ENCODE measurements at places on chromosomes 1 and 21.

- DNase-seq: no peak
These were observed 118.3 kb downstream of the CNIH3 start for GRCh38 chr1:224734261-224734935.

DNA sequence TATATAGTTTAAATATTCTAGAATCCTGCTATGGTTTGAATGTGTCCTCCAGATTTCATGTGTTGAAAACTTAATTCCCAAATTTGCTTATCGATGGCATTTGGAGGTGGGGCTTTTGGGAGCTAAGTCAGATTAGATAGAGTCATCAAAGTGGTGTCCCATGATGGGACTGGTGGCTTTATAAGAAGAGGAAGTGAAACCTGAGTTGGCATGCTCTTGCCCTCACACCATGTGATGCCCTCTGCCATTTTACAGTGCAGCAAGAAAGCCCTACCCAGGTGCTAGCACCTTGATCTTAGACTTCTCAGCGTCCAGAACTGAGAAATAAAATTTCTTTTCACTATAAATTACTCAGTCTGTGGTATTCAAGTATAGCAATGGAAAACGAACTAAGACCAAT is 111.3 kb downstream of the TGFB2 start:
- no peak for DNase-seq

DNA sequence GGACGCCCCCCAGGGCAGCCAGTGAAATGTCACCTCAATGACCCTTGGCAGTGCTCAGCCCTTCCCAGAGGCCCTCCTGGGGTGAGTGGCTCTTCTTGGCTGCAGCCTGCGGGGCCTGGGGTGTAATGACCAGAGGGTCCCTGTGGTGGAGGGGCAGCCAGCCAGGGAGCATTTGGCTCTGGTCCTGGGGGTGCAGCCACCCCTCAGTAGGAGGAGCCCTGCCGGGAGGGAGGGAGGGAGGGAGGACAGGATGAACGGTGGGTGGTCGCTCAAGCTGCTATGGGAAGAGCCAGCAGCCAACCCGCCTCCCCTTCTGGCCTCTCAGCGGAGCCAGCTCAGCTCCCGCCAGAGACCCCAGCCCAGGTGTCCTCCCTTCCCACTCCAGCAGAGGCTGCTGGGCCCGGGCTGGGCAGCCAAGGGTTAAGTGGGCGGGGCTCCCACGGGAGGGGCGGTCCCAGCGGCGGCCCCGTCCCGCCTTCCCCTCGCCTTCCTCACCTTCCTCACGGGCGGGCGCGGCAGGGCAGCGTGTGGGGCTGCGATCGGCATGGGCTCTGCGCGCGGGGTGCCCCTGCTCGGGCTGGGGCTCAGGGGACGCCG is 9.0 kb upstream of the PLCH2 start:
- no peak for DNase-seq

DNA sequence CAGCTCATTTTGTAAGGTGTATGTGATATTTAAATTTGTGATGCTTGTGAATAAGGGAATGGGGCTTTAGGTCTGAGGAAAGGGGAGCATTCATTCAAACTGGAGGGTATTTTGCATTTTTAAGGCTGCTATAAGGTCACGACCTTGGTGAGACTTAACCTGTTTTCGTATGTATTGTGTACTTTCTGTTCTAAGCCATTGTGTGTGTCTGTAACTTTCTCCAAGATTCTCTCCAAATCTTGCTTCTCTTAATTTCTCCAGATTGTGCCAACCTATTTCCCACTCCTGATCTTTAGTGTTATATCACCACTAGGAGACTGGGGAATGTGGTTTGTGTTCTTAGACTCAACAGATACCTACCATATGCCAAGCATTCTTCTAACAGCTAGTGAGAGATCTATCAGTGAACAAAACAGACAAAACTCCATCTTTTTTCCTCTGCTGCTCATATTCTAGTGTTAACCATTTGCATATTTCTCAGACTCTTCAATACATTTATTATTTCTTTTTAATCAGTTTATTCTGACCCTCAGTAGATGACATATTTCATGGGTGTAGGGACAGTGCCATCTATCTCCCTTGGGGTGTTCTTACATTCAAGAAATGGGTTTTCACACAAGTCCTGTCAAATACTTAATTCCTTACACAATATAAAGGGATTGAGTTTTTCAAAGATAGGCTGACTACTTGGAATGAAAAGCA is 27.5 kb downstream of the ATP1B1 start:
- DNase-seq: no peak

DNA sequence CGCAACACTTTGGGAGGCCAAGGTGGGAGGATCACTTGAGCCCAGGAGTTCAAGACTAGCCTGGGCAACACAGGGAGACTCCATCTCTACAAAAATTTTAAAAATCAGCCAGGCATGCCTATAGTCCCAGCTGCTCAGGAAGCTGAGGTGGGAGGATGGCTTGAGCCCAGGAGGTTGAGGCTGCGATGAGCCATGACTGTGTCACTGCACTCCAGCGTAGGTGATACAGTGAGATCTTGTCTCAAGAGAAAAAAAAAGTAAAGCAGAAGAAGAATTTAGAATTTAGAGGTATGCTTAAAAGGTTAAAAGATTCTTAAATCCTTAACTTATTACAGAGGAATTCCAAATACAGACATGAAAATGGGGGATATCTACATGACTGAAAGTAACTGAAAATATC is 79.5 kb downstream of the SMYD3 start:
- DNase-seq: no peak

DNA sequence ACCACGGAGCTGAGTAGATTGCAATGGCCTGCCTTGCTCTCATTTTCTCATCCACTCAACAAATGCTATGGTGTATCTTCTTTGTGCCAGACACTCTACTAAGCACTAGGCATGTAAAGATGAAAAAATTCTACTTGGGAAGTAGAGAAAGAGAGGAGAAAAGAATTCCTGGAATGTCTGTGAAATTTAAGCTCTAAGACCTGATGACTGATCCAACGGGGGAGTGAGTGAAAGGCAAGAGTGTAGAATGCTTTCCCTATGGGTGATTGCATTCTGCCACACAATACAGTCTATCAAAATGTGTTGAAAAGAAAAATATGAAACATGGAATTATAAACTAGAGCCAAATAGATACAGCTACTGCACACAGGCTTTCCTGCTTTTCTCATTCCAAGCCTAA is 82.3 kb downstream of the CYYR1 start:
- no peak for DNase-seq

DNA sequence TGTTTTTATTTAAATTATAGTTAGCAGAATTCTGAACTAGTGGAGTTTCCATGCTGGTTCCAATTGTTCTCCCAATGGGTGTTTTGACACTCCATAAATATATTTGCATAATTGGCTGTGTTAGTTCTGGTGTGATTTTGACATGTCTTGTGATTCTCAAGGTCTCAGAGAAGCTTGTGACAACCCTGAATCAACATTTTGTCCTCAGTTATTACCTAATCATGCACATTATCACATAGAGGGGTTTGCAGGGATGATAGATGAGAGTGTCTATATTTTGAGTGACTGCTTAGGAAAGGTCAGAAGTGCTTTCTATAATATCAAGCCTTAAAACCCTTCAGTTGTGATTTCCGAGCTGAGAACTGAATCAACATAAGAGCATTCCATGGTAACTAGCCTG is 11.5 kb upstream of the KCNK2 start:
- DNase-seq: no peak

DNA sequence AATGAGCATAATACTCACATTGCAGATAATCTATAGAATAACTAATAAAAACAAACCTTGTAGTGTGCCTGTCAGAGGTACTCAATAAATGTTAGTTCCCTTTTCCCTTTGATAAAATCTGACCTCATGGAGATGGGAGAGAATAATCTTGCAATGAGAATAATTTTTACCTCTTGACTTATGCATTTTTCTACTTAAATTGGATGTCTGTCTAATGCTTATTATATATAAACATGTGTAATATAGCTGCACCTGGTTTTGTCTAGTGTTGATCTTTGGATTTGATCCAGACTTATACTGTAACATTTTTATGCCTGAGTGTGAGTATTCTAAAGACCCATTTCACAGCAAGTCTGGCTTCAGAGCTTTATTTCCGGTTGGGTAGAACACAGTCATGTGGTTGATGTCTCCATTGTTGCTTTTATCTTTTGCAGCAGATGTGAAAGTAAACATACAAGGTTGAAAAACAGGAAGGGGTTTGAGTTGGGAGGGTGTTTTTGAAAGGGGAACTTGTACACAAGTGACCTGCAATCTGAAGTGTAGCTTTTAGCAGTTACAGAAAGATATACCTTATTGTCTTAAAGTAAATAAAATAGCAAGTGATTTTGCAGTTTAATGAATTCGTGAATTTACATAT is 12.4 kb downstream of the EPB41 start:
- DNase-seq: no peak

DNA sequence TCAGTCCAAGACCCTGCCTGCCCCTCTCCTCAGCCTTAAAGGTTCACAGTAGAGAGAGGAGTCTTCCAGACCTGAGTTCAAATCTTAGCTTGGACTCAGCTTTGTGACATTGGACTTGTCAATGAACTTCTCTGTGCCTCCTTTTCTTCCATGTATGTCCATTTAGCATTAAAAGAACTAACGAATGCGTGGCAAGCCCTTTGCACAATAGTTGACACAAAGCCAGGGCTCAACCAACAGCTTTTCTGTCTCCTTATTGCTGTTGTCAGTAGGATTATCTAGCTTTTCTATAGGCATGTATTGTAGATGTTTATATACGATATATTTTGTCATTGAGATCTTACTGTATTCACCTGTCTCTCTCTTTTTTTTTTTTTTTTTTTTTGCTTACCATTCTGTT is 450.8 kb downstream of the PTPRU start:
- no peak for DNase-seq

DNA sequence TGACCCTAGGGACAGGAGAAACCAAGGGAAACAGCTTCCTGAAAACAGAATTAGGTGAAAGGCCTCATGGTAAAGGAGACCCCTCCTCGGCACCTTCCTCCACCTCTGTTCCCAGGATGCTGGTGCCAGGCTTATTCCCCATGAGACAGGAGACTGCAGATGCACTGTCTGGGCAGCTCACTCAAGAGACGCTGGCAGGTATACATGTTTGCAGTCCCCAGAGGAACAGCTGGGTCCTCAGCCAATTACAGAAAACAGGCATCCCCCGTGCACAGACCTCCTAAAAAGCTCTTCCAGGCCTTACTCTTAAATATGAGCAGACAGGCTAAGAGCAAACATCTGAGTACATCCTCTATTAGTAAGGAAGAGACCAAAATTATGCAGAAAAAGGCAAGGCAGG is 6.5 kb downstream of the CCSAP start:
- no peak for DNase-seq

DNA sequence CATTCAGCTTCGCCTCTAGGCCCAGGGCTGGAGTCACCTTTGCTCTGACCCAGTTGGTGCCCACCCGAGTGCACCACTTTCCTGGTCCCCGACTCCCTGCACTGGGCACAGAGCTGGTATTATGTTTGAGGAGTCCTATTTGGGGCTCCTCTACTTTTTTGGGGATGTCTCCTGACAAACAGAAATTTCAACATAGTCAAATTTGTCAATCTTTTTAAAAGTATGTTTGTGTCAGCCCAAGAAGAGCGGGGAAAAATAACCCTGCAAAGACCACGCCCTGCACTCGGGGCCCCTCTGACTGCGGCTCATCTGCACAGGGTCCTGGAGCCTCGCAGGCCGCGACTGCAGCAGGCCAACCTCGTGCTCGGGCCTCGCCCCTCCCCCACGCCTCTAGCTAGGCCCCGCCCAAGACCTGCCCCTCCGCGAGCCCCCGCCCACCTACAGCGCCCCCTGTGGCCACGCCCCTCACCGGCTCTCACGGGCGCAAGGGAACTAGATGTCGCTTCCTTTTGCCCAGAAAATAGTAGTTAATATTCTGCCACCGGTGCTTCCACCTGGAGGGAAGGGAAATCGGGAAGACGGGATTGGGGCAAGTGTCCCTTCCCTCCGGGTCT is 11.4 kb downstream of the FAM229A start:
- DNase-seq: no peak

- DNase-seq: no peak
These were observed 9.3 kb upstream of the EIF2B3 start for GRCh38 chr1:44995467-44996238.

GRCh38 chr1:155324717-155325602 is 4.3 kb downstream of the RUSC1 start:
- DNase-seq: no peak

DNA sequence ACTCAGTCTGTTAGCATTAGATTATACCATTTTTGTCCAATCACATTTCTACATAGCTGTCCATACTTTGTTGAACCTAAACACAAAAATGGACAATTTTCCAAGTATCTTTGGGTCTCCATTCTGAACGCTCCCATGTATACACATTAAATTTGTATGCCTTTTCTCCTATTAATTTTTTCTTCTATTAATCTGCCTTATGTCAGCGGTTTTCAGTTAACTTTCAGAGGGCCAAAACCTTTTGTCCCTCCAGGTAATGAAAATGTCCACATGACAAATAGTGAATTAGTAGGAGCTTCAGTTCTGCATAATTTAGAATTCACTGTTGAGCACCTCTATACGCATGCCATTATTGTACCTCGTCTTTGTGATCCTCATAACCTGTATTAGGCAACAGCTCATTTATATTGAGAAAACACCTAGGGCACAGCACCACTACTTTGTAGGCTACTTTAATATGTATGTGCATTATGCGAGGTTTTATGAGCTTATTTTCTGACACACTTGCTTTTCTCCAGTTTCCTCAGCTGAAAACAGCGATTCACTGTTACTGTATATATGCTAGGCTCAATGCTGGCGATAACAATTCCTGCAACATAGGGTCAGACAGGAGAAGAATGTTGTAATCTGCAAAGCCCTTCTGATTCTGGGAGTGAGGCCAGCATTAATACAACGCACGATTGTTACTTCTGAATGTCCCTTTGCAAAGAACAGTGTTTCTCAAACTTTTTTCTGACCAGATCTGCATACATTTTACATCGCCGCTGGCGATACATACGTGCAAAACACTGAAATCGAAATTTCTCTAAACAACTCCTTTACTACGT is 1.1 kb upstream of the ABCD3 start:
- DNase-seq: peak; percentile 1

- no peak for DNase-seq
These were observed 89.7 kb upstream of the HMCN1 start for GRCh38 chr1:185644531-185644930.

DNA sequence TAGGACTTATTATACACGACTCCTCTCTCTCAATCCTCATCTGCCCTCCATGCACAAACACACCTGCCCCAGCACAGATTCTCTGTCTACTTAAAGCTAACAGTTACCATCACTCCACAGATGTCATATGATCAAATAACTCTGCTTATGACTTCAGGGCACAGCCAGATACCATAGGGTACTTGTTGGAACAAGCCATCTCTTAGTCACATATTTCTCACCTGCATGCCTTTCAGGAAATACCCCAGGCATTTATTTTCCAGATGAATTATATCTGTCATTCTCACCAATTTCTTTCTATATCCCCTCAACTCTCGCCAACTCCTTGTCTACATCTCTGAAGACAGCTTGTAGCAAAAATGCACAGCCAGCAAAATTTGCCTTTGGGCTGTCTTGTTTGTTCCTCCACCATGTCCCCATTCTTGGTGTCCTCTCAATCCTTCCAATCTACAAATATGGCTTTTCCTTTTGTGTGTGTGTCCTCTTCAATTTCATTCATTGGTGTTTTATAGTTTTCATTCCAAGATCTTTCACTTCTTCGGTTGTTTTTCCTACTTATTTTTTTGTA is 353.9 kb upstream of the CAMK1G start:
- no peak for DNase-seq
